Hematopoietic multipotent progenitor cell treated with erythropoietin and hydrocortisone succinate and interleukin-3 and kit ligand, for 8 days (in vitro differentiated cells): ENCODE measurements at places on chromosomes 5 and 9.
A peak's percentile ranks its signal among the peaks of the same experiment; 100 is the strongest.

GRCh38 chr5:151923866-151924476 is 680 bp downstream of the GLRA1 start:
- DNase-seq, result no peak

- DNase-seq, result no peak
Observed at GRCh38 chr9:91043811-91044175, 242.2 kb downstream of the SYK start.

- no peak for DNase-seq
Observed at GRCh38 chr5:155620821-155621410, 607.4 kb downstream of the KIF4B start.

DNA sequence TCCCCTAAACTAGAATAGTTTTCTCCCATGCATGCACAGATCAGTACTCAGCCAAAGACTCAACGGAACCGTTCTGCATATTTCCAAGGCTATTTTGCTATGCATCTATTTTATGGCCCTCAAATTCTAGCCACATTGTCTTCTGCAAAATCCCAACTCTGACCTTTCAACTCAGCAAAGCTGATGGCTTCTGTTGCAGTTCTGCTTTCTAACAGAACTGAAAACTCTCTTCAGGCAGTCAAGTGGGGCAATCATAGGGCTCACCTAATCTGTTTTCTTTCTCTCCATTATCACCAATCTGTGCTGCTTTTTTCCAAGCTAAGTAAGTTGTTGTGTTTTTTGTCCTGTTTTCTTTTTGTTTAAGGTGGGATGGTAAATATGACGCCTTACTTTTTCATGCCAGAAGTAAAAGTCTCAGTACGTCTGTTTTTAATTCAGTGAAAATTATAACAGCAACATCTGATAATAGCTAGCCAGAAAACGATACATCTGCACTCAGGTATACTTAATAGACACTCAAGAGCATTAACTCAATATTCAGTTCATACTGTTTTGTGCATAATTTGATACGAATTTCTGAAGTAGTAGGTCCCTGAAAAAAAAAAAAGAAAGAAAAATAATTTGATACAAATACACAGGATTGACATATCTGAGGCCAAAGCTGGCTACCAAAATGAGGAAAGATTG is 454.3 kb downstream of the TLE1 start:
- no peak for DNase-seq

GRCh38 chr9:137232510-137232909 is 1.8 kb downstream of the SLC34A3 start:
- no peak for DNase-seq

GRCh38 chr5:146647656-146648199 is 131.7 kb upstream of the GPR151 start:
- no peak for DNase-seq

GRCh38 chr5:35856765-35857351 is at the start of gene IL7R:
TSS of gene IL7R (plus strand) at chr5:35856891. CDS start at chr5:35856978, 87 bp downstream.
- DNase-seq, result peak; percentile 46

- DNase-seq, result no peak
Observed at GRCh38 chr9:101333490-101333889, 51.3 kb downstream of the BAAT start.

DNA sequence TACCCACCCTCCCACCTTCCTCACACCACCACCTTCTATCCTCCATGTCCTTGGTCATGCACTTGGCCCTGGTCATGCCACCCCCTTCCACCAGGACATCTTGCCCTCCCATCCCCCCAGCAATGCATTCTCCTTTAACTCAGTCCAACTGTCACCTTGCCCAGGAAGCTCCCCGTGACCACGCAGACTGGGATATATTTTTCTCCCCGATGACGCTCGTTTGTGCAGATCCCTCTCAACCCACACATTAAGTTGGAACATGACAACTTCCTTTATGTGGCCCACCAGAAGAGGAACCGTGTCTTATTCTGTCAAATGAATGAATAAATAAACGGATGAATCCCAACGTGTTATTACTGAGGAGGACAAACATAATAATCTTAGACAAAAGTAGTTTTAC is 82.8 kb upstream of the TAS2R1 start:
- no peak for DNase-seq

- no peak for DNase-seq
Observed at GRCh38 chr9:98978231-98978681, 34.5 kb downstream of the COL15A1 start.

DNA sequence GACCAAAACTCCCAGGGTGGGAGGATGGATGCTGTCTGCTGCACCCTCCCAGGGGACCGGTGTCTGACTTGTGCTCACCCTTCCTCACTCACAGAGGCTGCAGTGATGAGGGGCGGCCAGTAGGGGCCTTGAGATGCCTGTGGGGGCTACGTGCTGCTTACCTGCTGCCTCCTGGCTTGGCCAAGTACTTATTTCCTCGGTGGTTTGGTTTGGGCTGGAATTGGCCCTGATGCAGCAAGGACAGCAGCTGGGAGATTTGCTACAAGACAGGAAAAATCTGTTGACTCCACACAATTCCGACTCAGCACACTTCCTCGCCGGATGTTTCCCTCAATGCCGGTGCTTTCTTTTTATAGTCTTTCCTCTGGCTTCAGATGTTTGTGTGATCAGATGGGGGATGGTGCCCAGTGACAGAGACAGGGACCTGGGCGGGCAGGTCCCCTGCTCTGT is 6.6 kb downstream of the PCDH12 start:
- no peak for DNase-seq

- DNase-seq, result no peak
Observed at GRCh38 chr5:87885758-87886157, 382.9 kb downstream of the TMEM161B start.

DNA sequence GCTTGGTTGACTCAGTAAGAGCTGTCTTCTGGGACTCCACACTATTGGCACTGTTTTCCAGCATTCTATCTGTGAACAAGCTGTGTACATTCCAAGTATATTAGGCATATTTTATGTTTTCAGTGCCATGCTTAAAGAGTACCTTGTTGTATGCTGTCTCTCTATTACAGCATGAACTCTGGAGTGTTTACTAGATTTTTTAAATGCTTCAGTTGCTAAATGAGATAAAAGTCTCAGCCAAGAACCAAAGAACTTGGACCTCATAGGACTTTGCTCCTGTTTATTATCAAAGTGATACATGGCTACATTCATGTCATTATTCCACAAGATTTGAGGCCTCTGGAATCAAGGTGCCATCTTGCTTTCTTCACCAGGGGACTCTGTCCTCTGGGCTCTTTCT is 167.2 kb downstream of the C9orf152 start:
- DNase-seq, result no peak

DNA sequence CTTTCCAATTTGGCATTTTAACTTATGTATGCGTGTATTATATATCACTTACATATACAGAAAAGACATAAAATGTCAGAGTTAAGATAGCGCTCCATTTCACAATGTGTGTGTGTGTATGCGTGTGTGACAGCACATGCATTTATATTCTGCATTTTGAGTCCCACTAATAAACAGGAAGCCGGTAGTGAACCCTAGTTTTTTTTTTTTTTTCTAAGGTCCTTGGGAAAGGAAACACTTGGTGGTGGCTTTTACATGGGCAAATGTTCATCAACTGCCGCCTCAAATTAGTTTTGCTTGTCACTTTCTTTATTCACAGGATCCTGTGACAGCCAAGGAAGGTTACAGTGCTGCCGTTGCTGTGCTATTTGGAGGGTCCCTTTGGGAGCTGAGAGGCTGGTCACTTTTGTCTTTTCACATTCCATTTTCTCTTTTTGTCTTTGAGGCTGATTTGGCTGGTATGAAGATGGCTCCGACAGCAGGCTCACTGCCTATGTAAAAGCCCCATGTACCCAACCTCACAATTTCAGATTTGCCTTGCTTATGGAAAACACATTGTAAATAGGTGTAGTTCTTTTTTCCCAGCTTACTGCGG is 298.9 kb downstream of the CSNK1G3 start:
- no peak for DNase-seq

GRCh38 chr5:50822761-50823160 is 156.3 kb downstream of the PARP8 start:
- no peak for DNase-seq

DNA sequence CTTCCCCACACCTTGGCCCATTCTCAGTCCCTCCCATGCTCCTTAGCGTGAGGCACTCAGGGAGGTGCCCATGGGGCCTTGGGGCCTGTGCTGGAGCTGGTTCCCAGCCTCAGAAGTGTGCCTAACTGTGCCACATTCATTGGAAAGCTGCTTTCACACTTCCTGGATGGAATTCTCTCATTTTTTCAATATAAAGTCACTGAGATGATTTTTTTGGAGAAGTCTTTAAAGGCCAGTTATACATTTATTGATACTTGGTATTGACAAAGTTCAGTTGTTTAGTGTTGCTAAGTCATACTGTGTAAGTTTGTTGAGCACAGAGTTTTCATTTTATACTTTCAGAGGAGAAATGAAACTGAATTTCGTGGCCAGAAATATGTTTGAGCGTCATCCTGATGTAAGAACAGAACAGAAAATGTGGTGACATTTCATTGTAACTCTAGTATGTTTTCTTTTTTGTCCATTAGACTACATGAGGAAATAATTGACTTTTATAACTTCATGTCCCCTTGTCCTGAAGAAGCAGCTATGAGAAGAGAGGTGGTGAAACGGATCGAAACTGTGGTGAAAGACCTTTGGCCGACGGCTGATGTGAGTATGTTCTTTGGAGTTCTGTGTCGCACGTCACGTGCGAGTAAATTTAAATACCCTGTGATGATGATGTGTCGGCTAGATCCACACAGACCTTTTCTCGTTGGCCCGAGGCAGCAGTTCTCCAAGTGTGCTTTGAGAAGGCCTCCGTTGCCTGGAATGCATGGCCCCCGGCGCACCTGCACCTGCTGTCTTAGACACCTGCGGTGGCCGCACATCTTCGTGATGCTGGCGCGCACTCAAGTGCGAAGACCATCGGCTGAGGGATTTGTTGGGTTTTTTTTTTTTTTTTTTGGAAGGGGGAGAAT is 24.1 kb downstream of the TENT4A start:
- DNase-seq, result no peak

DNA sequence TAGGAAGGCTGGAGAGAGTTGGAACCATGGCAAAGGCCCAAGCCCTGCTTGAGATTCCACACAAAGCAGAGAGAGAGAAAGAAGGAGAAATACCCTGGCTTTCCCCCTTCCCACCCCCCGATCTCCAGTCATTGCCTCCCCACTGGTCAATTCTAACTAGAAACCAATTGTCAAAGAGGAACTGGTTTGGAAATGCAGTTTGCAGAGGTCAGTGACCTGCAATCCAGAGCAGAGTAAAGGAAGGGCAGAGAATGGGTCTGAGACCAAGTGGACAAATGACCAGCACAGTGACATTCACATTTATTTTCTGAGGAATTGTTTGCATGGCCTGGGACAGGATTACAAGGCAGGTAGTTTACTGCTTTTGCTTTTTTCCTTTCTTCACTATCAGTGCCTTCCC is 37.5 kb upstream of the ZFYVE16 start:
- no peak for DNase-seq

- no peak for DNase-seq
Observed at GRCh38 chr9:336039-336438, 121.4 kb downstream of the DOCK8 start.

GRCh38 chr9:121509180-121509579 is 9.5 kb upstream of the GGTA1 start:
- no peak for DNase-seq

DNA sequence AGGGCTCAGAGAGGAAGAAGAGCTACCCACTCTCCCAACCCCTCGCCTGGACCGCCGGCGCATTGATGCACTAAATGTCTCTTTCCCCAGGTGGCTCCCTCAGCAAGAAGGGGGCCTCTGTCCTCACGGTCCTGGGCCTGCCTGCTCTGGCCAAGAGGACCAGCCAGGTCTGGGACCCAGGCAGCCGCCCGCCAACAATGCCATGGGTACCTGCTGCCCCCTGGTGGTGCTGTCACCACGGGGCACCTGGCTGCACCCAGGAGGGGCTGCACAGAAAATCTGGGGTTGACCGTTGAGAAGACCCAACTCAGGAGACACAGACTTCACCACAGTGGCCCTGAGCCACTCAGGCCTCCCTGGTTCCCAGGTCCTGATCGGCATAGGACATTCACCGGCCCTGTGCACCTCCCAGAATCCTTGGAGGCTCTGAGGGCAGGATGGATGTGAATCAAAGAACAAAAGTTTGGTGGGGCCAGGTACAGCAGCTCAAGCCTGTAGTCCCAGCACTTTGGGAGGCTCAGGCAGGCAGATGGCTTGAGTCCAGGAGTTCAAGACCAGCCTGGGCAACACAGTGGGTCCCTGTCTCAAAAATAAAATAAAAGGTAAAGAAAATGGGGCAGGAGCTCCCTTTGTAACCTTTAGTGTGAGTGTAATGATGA is 2.4 kb upstream of the VAV2 start:
- DNase-seq, result peak; percentile 64

DNA sequence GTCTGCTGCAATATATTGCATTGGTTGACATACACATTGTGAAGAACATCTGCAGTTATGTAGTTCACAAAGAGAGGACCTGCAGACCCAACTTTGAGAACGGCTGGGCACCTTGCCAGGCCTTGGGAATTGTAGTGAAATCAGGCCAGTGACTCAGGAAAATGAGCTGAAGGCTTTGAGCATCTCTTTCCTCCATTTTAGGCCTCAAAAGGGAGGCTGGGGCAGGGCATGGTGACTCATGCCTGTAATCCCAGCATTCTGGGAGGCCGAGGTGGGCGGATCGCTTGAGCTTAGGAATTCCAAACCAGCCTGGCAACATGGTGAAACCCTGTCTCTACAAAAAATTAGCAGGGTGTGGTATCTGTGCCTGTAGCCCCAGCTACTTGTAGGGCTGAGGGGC is 1.4 kb upstream of the IPPK start:
- DNase-seq, result peak; percentile 43

GRCh38 chr9:123454361-123454760 is 98.4 kb downstream of the CRB2 start:
- no peak for DNase-seq

GRCh38 chr9:122845116-122845515 is 16.7 kb upstream of the PDCL start:
- no peak for DNase-seq

DNA sequence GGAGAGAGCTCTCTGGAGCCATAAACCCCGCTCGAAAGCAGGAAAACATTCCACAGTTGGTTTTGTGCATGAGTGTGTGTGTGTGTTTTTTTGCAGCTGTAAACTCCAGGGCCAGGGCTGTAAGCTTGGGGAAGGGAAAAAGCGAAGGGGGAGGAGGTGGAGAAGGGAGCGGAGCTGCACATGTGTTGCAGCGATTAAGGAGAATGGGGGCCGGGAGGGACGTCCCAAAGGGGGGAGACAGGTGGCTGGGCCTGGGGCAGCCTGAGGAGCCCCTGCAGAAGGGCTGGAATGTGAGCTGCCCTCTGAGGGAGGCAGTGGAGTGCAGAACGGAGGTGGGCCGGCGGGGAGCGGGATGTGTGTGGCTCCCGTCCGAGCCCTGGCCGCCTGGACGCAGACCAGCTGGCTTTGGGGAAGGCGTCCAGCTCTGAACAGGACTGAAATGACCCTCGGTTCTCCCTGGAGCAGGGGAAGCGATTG is 2.7 kb upstream of the MYMK start:
- no peak for DNase-seq

DNA sequence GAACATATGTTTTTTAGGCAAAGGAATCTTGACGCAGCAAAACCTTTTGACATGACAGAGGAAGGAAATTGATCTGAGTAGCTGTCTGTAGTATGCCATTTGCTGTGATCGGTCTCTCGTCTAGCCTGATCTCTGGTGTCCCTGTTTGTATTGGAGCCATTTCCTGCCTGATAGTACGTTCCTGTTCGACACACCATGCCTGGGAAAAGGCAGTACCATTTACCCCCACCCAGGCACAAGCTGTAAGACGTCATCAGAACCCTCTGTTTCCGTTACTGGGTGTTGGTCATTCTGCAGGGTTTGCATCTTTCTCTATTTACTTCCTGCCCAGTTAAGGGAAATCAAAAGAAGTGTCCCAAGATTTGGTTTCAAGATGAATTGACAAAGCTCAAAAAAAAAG is 129.7 kb downstream of the CEMIP2 start:
- peak; percentile 45 for DNase-seq

- DNase-seq, result no peak
Observed at GRCh38 chr9:116393198-116393597, 239.6 kb downstream of the PAPPA start.
